WTC11 (cell line): ENCODE measurements at places on chromosomes 1 and 21.
A peak's percentile ranks its signal among the peaks of the same experiment; 100 is the strongest.

DNA sequence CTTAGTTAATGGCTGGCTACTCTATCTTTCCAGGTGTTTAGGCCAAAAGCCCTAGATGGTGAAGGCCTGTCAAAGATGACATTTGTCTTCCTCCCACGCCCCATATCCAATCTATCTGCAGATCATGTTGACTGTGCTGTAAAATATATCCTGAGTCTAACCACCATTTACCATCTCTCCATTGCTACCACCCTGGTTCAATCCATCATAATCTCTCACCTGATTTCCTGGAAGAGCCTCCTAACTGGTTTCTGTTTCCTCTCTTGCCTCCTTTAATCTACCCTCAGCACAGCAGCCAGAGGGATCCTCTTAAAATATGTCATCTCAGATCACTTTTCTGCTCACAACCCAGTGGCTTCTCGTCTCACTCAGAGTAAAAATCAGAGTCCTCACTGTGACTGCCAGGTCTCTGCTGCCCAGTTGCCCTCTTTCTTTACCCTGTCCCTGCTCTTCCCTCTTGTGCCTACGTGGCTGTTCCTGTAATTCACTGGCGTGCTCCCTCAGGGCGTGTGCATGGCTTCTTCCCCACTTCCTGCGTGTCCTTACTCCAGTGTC lies 17.8 kb downstream of the TMEM50A start:
- no peak for DNase-seq

GRCh38 chr1:201134405-201134804 lies 7.4 kb upstream of the ASCL5 start:
- no peak for DNase-seq

DNA sequence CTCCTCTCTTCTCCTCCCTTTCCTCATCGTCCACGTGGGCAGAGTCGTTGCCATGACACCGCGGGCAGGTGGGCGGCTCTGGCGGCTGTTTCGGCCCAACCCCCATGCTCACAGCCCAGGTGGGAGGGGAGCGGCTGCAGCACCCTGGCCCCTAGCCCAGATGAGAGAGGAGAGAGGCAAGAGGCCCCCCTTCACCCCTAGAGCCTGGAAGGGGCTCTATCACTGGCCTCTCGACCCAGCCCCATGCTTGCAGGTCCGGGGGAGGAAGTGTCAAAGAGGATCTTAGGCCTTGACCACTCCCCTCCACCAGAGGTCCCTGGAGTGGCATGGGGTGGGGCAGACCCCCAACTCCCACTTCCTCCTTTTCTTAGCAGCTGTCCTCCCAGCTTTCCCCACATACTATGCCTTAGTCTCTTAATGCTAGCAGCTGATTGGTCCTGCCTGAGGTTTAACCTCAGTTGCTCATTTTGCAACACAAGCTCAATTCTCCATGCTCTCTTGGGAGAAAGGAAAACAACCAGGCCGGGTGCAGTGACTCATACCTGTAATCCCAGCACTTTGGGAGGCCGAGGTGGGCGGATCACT lies 10.4 kb downstream of the DLGAP3 start:
- peak; percentile 76 for DNase-seq

DNA sequence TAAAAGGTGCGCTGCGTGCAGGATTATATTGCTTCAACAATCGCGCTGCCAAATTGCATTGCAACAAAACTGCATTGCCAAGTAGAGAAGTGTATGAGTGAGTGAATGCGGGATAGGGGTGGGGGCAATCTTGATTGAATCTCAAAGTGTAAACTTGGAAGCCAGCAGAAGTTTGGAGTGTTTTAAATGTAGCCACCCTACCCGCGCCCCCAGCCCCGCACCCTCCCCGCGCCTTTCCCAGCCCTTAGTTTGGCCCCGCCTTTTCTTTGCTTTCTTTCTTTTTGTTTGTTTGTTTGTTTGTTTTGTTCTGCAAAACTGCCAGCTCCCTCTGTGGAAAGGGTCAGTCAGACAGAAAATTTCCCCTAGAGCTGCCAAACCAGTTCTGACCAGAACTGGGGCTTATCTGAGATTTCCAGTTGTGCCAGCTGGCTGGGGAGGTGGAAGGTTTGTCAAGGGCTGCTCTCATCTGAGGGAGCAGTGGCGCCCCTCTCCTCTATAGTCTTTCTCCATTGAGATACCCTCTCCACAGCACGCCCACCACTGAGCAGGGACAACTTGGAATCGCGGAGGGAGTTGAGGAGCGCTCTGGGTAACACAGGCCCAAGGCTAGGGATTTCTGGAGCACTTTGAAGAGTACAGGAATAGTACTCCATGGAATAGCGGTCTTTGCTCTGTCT lies 666 bp upstream of the BEND5 start:
- no peak for DNase-seq

DNA sequence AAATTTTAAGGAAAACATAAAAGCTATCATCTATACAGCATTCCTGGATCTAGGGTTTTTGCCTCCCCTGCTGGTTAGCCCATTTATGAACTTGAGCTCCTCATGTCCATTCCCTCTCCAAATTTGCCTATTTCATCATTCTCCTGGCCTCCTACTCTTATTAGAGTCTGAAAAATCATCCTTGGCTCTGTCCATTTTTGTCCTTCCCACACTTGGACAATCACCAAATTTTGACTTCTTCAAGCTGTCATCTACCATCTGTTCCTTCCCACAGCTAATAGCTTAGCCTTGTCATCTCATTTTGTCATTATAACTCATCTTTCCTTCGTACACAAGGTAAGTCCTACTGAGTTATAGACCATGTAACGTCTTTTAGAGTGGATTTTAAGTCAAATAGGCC lies 2.2 kb upstream of the HENMT1 start:
- DNase-seq, result no peak

DNA sequence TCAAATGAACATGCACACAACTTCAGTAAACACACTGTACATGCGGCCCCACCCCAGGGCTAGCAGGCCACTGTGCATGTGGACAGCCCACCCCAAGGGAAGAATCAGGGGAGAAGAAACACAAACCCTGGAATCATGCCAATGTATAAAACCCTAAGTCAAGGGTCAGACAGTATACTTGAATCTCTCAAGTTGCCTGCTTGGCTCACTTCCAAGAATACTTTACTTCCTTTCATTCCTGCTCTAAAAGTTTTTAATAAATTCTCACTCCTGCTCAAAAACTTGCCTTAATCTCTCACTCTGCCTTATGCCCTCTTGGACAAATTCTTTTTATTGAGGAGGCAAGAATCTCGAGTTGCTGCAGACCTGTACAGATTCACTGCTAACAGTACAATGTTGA lies 231.2 kb upstream of the CACYBP start:
- no peak for DNase-seq

GRCh38 chr1:156895455-156895812 lies 1.9 kb downstream of the PEAR1 start:
- no peak for DNase-seq

GRCh38 chr21:45386336-45386727 lies 18.6 kb upstream of the COL18A1 start:
- no peak for DNase-seq

DNA sequence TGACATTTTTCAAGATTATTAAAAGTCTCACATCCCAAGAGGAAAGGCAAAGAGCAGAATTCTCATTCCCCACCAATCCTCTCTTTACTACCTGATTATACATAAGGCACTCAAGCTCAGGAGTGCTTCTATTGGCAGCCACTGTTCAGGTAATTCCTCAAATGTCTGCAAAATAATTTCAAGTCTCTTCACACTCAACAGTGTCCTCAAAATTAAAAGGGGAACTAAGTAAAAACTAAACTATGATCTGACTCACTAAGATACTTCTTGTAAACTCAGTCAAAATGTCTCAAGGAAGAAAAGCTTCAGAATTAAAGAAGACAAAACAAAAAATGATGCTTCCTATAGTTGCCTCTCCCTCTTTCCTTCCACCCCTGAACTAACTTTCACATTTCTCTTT lies 135.6 kb downstream of the GPATCH2 start:
- no peak for DNase-seq

GRCh38 chr1:116989835-116990234 lies 11.7 kb upstream of the CD101 start:
- DNase-seq, result no peak

DNA sequence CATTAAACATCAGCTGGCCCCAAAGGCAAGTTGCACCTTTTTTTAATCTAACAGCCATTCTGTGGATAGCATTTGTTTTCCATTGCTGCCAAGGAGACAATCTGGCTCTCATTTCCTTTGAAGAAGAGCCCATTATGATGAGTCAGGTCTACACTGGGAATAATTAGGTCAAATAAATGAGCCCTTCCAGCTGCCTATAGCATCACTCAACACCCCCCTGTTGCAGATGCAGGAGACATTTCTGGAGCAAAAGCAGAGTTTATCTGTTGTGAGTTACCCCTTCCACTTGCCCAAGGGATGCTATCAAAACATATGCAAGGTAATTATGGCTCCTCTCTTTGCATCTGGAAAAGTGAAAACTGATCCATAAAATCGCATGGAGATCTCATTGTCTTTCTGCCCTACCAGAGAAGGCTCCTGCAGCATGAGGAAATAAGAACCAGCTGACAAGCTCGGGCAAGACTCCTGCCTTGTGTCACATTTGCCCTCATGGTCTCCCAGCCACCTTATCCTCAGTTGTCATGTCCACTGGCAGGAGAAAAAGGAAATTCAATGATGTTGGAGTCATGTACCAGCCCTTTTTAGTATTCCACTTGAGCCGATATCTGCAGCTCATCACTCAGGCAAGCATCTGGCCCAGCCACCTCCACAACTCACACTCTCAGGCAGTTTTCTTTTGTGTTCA lies 135.9 kb downstream of the SLC30A10 start:
- no peak for DNase-seq

DNA sequence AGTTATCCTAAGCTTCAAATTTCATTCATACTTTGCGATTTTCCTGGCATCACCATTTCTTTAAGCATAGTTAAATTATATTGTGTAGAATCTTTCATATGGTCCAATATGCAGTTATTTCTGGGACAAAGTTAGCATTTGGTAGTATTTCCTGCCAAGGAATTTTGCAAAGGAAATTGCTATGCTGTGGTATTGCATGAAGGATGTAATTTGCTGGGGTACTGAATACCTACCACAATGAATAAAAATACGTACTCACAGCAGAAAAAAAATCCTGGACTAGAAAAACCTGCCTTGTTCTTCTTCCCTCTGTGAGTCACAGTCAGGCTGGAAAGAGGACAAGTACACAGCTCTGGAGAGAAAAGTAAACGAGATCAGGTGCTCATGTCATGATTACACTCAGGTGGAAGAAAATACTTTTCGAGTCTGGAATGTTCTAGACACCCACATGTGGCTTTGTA lies 241.2 kb downstream of the PTBP2 start:
- no peak for DNase-seq
